Right forelimb (tissue), 1 donor: ENCODE measurements at places on chromosomes 4 and X.

- DNase-seq: no peak
Observed at GRCh38 chrX:99973572-99974226, 436.4 kb downstream of the PCDH19 start.

- DNase-seq: peak; percentile 34
Observed at GRCh38 chr4:8740666-8741395, 130.8 kb downstream of the HMX1 start.

- no peak for DNase-seq
Observed at GRCh38 chr4:87853108-87853507, 20.3 kb downstream of the MEPE start.

GRCh38 chr4:184907810-184908209 is 82.0 kb upstream of the ACSL1 start:
- no peak for DNase-seq

- DNase-seq: no peak
Observed at GRCh38 chr4:184833046-184833838, 7.5 kb upstream of the ACSL1 start.

GRCh38 chr4:168486912-168487281 is 6.6 kb upstream of the DDX60L start:
- DNase-seq: no peak

- DNase-seq: no peak
Observed at GRCh38 chrX:65586491-65586890, 51.9 kb upstream of the LAS1L start.

DNA sequence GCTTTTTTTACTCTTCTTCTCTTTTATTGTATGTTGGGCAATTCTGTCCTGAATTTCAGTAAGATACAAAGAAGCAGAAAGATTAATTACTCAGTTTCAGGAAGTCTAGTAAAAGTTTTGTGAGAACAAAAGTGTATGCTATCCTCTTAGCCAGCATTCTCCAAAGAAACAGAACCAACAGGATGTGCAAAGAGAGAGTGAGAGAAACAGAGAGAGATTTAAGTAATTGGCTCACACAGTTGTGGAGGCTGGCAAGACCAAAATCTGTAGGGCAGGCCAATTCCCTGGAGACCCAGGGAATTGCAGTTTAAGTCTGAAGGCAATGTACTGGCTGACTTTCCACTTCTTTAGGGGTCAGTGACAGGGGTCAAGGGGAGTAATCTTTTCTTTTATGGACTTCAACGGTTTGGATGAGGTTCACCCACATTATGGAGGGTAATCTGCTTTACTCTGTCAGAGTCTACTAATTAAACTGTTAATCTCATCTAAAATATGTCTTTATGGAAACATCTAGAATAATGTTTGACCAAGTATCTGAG is 59.2 kb upstream of the SLC39A8 start:
- DNase-seq: no peak

- DNase-seq: no peak
Observed at GRCh38 chr4:133565379-133565778, 416.3 kb downstream of the PCDH10 start.

DNA sequence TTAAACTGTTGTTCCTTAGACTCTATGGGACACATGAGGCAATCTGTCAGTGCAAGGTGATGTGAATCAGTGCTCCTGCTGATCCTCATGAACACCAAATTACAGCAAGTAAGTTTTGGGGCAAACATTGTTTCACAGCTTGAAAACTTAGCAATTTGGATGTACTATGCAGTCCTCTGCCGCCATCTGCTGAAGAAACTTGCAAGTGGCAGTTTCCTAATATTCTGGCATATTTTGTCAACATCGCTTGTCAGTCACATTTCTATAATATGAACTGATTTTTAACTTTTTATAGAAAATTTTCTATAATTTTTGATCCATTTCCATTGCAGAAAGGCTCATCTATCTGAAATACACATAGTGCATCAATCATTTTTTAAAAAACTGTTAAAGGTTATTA is 56.3 kb downstream of the ZAR1 start:
- peak; percentile 46 for DNase-seq

DNA sequence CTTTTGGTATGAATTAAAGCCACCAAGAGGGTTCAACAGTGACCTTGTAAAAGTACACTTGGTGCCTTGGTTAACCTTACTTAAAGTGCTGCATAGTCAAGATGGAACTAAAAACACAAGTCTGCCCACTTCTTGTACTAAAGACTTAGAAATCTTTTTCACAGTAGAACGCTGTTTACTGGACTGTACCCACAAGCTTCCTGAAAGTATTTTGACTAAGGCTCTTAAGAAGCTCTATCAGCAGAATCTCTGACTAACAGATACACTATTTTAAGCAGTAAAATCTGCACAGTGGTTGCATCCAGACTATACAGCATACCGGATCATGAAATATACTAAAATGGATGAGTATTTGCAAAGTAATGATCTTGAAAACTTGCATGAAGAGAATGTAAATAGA is 7.2 kb downstream of the RAB28 start:
- DNase-seq: no peak
